LoVo (cell line): ENCODE measurements at places on chromosomes 13 and 19.
A peak's percentile ranks its signal among the peaks of the same experiment; 100 is the strongest.

DNA sequence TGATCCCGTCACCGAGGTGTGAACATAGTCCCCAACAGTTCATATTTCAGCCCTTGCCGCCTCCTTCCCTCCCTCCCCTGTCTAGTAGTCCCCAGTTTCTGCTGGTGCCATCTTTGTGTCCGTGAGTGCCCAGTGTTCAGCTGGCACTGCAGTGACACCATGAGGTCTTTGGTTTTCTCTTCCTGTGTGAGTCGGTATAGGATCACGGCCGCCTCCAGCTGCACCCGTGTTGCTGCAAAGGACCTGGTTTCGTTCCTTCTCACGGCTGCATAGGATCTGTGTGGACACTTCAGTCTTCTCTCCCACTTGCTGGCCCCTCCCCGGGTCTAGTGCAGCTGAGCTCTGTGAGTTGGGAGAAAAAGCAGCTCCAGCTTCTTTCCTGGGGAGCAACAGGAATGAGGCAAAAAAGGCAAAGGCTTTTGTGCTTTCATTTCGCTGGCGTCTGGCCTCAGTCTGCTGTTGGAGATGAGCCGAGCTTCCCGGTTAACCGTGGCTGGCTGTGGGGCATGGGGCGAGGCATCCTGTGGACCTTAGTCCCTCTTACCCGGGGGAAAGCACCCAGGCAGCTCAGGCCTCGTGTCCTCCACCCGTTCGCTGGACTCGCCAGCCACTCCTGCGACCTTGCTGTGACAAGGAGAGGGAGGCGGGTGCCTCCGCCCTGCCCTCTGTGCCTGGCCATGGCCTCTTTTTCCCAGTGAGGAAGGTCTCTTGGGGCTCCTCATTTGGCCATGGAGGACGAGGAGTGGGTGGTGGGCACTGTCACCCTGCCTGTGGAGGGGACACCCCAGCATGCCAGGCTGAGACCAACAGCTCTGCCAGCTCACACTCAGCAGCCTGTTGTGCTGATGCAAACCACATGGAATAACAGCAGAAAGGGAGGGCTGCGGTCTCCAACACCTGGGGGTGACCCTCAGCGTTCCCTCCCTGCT is 196.5 kb downstream of the TEX29 start:
- DNase-seq, result no peak

- no peak for DNase-seq
These were observed 190.0 kb downstream of the HS6ST3 start for GRCh38 chr13:96279904-96280303.

- no peak for DNase-seq
These were observed 148.1 kb downstream of the USP12 start for GRCh38 chr13:27023385-27024073.

DNA sequence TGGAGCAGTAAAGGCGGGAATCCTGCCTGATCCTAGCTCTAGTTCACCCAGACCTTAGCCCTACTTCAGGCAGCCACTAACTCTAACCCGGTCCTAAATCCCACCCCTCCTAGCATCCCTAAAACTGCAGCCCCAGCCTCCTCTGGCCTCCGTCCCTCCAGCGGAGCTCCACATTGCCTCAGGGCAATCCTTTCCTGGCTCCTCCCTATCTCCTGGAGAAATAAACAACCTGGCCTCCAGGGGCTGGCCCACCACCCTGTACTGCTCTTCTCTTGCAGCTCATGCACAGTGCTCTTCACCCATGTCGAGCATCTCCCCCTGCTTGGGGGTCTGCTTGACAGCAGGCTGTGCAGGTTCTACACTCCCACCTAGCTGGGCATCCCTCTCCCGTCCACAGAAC is 6.7 kb downstream of the POU2F2 start:
- no peak for DNase-seq

- peak; percentile 98 for DNase-seq
These were observed 559 bp upstream of the LENG9 start for GRCh38 chr19:54464044-54464629.

DNA sequence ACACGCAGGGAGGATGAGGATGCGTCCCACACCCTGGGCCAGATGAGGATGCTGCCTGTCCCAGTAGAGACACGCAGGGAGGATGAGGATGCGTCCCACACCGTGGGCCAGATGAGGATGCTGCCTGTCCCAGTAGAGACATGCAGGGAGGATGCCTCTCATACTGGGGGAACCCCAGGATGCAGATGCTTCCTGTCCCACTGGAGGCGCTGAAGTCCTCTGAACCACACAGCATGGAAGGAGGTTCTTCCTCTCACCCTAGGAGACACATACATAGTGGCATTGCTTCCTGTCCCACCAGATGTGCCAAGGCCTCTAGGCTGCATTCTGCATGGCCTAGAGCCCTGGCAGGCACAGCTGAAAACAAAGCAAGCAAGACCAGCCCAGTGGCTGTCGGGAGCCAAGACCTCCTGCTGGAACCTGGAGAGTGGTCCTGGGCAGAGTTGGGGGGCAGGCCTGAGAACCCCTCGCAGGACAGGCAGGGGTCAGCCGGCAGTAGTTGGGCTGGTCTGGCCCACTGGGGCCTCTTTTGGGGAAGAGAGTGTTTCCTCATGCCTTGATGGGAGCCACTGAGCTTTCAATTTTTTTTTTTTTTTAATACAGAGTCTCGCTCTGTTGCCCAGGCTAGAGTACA is 4.3 kb downstream of the HPN start:
- DNase-seq, result no peak

DNA sequence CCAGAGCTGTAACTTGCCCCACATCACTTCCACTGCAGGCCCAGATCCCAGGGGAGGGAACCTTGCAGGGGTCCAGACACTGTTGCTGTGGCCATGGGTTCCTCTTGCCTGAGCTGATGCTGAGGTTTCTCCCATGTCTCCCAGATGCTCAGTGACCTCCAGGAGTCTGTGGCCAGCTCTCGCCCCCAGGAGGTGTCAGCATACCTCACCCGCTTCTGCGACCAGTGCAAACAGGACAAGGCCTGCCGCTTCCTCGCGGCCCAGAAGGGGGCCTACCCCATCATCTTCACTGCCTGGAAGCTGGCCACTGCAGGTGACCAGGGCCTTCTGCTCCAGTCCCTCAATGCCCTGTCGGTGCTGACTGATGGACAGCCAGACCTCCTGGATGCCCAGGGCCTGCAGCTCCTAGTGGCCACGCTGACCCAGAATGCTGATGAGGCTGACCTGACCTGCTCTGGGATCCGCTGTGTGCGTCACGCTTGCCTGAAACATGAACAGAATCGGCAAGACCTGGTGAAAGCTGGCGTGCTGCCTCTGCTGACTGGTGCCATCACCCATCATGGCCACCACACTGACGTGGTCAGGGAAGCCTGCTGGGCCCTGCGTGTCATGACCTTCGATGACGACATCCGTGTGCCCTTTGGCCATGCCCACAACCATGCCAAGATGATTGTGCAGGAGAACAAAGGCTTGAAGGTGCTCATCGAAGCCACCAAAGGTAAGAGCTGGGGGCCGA is 12.1 kb upstream of the SLC25A42 start:
- no peak for DNase-seq

GRCh38 chr13:102276404-102276803 is 125.4 kb downstream of the FGF14 start:
- no peak for DNase-seq

- DNase-seq, result no peak
These were observed 27.6 kb downstream of the SCEL start for GRCh38 chr13:77563111-77563510.

- no peak for DNase-seq
These were observed 19.1 kb downstream of the DNAJC15 start for GRCh38 chr13:43042410-43042921.

- DNase-seq, result peak; percentile 37
These were observed 22.4 kb upstream of the SEMA6B start for GRCh38 chr19:4581666-4582553.

GRCh38 chr19:5023128-5023571 is 54.2 kb downstream of the KDM4B start:
- no peak for DNase-seq

DNA sequence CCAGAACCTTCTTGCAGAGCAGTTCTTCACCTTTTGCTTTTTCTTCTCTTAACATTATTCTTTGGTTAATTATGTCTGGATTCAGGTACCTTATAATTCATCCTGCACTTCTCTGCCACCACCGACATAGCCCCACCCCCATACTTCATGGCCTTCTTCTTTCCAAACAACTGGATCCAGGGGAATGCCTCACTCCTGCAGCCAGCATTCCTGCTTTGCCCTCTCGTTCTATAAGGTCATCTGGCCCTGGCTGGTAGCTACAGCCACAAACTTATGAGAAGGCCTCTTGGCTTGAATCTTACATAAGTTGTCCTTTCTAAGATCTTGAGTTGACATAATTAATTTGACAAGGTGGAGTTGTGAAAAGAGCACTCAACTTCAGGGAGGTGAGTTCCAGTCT is 84.1 kb upstream of the FRY start:
- no peak for DNase-seq

- no peak for DNase-seq
These were observed 941 bp upstream of the SIAH3 start for GRCh38 chr13:45852494-45852893.

- DNase-seq, result no peak
These were observed 6.3 kb upstream of the WTIP start for GRCh38 chr19:34475026-34475974.

GRCh38 chr19:57708641-57709361 is at the start of gene ZNF154:
TSS of gene ZNF154 (minus strand) at chr19:57709204. CDS start at chr19:57708971, 233 bp downstream.
- no peak for DNase-seq

DNA sequence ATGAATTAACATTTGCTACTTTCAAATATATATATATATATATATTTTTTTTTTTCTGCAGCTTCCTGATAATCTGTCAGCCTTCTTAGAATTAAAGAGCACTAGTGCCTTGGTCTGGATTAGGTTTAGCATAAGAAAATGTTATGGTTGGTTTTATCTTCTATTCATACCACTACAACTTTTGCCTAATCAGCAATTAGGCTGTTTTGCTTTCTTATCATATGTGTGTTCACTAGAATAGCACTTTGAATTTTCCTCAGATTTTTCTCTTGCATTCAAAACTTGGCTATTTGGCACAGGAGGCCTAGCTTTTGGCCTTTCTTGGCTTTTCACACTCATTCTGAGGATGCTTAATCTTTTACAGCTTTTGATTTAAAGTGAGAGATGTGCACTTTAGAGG is 1468.1 kb downstream of the PCDH9 start:
- DNase-seq, result no peak

GRCh38 chr13:65868099-65868498 is 1362.0 kb downstream of the PCDH9 start:
- no peak for DNase-seq

DNA sequence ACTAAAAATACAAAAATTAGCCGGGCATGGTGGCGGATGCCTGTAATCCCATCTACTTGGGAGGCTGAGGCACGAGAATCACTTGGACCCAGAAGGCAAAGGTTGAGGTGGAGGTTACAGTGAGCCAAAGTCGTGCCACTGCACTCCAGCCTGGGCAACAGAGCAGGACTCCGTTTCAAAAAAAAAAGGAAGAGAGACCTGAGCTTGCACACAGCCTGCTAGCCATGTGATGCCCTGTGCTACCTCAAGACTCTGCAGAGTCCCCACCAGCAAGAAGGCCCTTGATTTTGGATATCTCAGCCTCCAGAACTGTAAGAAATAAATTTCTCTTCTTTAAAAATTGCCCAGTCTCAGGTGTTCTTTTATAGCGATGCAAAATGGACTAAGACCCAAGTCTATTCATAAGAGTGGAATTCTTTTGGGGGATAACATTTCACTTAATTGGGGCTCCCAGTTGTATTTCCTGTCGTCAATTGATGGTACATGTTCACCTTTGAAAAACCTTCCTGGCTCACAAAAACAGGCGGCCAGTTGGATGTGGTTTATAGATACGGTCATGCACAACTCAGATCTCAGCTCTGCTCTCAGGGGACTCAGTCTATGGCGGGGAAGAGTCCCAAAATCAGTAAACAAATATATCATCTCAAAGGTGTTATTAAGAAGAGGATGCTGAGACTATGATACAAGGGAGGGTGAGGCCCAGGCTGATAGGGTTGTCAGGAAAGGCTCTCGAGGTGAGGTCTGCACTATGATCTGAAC is 2.4 kb upstream of the CHERP start:
- DNase-seq, result no peak

DNA sequence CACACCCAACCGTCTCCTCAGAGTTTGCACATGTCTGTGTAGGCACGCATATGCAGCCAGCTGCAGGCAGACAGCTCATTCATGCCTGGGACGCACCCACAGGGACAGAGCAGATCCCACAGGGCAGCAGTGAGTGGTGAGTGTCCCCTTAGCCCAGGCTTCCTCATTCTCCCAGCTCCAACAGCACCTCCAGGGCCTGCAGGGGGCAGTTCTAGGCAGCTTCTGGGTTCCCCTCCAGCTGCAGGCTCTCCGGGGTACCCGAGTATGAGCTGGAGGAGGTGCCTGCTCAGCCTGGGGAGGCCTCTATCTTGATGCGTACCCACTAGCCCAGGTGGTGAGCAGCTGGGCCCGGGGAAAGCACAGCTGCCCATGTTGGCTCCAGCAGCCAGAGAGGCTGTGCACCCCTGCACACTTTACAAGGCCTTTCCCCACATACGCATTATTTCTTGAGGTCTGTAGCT is 1.3 kb upstream of the SHANK1 start:
- DNase-seq, result no peak

DNA sequence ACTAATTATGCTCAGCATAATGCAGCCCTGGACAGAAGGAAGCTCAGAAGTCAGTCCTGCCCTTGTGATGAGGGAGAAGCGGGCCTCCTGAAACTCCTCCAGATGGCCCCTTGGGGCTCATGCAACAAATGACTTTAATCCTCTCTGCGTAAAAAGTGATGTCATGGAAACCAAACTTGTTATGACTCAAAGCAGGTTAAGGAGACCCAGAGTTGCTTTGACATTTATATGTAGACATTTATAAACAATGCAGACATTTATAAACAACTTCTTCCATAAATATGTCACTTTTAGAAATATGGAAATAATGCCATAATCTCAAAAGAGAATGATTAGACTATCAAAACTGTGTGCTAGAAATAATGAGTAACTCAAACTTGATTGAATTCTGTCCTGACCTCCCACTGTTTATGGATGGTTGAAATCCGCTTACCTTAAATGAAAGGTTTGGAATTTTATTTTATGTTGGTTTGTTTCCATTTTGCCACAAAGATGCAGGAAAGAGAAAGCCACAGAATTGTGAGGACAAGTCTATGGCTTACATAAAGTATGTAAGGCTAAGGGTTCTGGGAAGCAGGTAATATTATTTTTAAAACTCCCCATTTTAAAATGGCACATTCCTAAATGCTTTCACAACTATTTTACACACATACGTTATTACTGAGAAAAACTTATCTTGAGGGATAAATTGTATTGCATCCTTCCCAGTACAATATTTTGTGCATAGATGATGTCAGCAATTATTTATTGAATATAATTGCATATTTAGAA is 73.7 kb downstream of the CYSLTR2 start:
- DNase-seq, result no peak
